ENCODE measurements at places on chromosomes 16 and 17.

DNA sequence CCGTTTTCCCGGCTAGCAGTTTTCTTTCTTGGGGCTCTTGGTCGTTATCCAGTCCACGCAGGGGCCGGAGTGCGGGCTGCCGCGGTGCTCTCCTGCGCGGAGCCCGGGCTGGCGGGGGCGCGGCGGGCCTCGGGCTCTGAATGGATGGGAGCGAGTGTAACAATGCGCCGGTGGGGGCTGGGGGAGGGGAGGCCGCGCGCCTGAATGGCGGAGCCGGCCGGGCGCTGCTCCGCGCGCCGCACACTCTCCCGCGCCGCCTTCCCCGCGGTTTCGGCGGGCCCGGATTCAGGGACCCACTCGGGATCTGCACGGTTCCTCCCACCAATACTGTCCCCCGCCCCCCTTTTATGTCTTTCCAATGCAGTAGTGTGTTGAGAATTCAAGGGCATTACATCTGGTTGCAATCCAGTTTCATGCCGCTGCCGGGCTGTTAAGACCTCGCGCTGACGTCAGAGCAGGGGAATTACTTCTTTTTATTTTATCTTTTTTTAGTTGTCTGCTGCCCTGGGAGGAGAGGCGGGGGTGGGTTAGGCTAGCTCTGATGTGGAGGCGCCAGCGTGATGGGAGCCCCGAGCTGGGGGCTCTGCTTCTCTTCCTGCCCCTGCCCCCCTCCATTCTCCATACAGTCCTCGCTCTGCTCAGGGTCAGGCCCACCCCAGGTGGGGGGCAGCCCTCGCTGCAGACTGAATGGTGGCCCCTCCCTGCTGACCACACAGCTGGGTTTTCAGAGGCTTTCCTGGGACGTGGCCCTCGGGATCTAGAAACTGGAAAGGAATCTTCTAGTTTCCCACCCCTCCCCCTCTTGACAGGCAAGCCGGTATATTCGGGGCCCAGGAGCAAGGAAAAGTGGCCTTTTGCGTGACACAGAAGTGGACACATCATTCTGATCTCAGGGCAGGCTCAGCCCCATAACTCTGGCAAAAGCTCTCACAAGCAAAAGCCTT, 1.8 kb downstream of the RAI1 start:
- DNase-seq: peak; percentile 81

DNA sequence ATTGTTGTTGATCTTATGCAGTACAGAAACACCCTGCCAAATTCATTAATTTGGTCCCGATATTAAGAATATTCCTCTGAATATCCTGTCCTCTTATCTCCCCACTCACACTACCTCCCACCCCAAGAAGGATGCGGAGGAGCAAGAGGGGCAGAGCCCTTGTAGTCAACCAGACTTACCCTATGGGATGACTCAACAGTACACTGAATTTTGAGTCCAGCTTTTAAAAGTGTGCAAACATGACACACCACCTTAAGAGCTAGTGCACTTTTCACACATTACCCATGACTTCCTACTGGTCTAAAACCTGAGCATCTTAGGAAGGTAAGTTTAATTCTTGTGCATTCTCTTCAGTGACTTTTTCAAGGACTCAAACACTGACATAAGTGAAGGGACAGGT, 9.5 kb downstream of the USP22 start:
- DNase-seq: no peak

DNA sequence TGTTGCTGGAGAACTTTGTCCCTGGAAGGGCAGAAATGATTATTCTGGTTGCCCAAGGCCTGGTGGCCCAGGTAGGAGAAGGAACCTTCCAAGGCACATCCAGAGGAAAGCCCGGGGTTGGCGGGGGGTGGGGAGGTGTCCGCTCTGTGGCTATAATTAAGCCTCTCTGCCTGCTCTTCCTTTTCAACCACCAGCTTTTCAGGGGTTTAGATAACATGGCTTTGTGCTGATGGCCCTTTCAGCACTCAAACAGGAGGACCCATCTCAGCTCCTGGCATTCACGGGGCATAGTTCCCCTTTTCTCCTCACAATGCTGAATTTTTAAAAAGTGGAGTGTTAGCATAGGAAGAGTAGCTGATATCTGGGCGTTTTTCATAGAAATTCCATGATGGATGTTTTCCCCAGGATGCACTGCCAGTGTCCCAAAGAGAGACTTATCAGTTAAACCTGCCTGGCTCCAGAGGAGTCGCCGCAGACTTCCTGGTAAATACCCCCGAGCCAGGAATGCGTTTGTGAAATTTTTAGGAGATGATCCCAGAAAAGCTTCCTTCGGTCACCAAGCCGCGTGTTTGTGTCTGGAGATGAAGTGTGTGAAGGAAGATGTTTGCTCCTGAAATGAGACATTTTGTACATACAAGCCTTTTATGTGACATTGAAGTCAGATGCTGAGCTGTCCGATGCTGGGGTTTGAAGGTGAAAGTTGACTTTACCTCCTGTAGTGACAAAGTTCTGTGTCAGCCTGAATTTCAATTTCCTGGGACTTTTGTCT, 188.5 kb downstream of the MSI2 start:
- DNase-seq: no peak

- DNase-seq: no peak
Observed at GRCh38 chr16:56192635-56192945, 1.3 kb downstream of the GNAO1 start.

DNA sequence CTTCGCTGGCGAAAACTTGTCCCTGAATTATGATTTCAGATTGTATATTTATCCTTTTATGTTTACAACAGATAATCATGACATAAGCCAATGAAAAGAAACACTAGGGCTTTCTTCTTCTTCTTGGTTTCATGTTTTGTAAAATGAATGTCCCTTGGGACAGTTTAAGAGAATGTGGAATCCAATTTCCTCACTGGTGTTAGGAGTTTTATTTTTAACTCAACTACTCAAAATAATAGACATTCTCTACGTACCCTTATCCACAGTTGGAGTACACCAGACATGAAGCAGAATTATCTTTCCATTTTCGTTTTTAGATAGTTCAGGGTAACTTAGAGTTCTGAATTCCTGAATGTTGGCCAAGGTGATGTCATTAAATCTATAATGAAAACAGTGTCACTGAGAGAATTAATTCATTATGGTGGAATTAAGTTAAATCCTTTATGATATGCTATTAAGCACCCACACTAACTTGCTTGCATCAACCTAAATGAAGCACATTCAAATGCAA, 43.4 kb downstream of the IRX6 start:
- no peak for DNase-seq

- no peak for DNase-seq
Observed at GRCh38 chr17:1038459-1039122, 41.7 kb downstream of the TIMM22 start.

DNA sequence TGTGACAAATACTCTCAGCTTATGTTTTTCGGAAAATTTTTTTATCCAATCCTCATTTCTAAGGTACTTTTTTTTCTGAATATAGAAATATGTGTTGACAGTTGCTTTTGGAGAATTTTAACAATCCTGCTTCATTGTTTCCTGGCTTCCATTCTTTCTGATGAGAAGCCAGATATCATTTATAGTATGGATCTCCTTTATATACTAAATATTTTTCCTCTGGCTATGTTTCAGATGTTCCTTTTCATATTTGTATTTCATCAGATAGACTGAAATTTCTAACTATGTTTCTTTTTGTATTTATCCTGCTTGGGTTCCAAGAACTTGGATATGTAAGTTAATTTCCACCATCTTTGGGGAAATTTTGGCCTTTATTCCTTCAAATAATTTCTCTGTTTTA, 138.9 kb upstream of the CDH11 start:
- DNase-seq: no peak

Measured in head of caudate nucleus (tissue), 42 donors.